Hindlimb muscle (tissue), 1 donor: ENCODE measurements at places on chromosomes 5 and 9.

- no peak for DNase-seq
Observed at GRCh38 chr9:75869236-75869635, 21.2 kb upstream of the PCSK5 start.

DNA sequence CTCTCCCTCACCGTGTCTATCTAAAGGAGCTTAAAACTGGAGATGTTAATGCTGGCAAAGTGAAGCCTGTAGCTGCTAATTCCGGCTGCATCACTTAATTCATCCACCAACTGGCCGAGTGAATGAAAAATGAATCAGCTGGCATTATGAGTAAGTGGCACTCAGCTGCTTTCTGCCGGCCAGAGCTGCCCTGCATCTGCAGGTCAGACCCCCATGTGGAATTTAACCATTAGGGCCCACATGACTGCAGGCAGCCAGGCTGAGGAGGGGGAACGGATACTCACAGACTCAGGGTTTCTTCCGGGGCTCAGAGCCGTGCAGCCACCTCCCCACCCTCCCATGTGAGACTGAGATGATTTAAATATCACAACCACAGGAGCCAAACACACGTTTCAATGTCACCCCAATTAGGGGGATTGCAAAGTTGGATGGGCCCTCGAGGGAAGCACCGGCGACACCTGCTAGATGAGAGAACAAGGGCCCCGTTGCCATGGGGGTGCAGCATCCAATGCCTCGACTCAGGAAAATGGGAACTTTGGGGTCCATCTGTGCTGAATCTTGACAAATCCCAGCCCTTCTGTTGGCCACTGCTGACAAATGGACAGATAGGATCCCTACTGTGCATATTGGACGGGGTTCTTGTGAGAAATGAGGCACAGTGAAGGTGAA lies 115.6 kb upstream of the ALDH1B1 start:
- no peak for DNase-seq

DNA sequence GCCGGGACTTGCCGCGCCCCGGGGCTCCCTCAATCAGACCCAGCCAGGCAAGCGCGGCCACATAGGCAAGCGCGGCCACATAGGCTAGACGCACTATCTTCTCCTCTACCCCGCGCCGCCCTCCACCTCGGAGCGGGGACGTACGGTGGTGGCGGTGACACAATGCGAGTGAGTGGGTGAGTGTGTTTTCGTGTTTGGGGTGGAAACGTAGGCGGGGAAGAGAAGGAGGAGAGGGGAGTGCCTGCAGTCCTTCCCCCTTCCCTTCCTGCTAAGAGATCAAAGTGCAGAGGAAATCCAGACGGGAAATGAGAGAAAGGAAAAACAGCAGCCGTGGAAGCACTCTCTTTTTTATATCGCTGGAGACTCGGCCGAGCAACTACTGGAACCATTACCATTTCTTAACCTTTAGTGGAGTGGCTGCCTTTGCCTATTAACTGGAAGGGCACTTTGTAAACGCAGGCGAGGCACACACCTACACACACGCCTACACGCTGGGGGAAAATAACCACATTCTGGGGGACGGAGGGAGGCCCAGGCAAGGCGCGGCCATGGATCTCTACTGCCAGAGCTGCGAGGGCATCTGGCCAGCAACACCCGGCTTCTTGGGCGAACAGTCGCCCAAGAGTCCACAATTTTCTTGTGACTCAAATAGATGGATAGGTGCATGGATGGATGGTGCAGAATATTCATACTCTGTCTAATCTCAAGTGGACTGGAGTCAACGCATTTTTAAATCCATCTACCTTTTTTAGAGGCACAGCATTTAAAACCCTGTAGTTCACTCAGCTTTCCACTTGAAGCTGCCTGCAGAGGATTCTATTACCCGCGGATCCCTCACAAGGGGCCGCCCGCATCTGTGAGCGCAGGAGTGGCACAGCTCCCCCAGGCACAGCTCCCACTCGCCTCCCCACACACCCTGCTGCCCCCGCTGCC lies 2.1 kb downstream of the EDIL3 start:
- peak; percentile 29 for DNase-seq

GRCh38 chr9:127838375-127839078 lies 15.9 kb downstream of the ENG start:
- DNase-seq, result no peak

GRCh38 chr5:170168797-170169196 lies 63.1 kb downstream of the FOXI1 start:
- DNase-seq, result no peak

DNA sequence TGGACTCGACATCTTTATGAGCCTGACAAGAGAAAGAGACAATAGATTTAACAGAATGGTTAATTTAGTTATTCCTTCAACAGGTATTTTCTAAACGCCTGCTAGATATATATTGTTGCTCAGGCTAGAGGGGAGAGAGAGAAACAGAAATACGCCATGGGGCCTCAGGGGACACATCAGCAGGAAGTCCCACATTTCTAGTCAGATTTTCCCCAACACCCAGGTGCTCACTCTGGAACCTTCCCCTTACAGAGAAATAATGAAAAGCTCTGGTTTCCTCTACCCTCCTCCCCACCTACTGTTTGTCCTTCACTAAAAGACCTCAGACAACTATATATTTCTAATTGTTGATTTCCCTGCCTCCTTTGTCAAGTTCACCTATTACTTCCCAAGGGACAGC lies 130.3 kb upstream of the TBC1D2 start:
- no peak for DNase-seq

DNA sequence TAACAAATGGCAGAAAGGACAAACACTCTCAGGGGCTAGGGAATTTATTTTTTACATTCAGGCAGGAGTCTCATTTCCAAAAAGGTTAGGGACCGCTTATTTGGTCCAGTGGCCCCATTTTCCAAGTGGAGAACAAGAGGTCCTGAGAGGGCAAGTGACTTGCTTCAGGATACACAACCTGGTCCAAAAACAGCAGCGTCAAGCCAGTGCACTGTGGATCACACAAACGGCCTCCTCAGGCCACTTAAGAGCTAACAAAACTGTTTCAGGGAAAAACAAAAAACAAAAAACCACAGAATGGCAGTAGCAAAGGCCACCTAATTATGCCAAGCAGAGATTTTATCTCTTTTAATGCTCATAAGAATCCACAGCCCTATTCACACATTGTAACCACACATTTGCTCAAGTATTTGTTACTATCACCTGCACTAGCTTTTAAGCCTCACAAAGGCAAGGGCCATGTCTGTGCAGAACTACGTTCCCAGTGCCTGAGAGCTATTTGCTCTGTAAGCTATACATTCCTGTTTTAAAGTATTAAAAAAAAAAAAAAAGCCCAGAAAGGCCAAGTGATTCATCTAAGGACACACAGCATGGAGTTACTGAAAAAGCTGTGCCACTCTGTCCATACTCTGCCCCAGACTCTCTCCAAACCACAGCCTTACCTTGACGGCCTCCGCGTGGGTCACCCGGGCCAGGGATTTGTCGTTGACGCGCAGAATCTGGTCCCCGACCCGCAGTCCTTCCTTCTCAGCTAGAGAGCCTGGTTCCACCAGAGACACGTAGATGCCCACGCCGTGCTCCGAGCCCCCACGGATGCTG lies 1.5 kb downstream of the WHRN start:
- no peak for DNase-seq

DNA sequence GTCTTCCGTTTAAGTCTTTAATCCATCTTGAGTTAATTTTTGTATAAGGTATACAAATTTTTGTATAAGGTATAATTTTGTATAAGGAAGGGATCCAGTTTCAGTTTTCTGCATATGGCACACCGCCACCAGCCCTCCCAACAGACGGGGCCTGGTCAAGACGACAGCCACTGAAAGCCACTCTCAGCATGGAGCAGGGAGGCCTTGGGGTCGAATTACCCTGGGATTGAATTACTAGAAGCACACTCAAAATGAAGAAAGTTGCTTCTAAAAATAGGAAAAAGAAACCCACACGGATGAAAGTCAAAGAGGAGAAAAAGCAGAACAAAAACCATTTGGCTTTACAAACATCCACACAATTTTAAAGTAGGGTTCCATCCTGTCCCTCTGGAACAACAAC lies 586.2 kb upstream of the ADAMTS16 start:
- DNase-seq, result no peak

DNA sequence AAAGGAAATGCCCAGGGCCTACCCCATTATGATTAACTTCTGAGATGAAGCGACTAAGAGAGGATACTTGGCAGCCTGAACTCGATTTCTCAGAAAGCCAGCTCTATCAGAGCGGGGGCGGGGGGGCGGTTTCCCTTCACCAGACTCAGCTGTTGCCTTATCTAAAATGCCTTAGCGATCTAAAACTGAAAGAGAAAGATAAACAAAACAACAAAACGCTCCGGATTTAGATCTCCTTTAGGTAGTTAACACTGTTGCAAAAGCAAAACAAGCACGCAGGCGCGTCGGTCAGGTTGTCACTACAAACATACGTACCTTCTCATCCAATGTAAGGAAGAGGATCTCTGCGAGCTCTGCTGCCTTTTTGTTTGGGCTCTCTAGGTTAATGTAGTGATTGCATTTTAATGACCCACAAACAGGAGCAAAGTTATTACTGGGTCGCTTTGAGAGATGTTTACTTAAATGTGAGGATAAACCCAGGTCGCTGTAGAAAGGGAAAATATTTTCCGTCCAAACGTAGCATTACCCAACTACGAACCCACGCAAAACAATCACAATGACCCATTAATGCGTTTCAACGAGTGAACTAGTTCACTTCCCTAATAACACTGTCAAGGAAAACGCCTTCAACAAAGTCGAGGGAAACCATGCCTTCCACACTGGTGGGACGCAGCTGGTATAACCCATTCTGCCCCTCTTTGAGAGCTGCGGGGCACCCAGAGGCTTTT lies 982 bp downstream of the EPB41L4A start:
- DNase-seq, result peak; percentile 15

DNA sequence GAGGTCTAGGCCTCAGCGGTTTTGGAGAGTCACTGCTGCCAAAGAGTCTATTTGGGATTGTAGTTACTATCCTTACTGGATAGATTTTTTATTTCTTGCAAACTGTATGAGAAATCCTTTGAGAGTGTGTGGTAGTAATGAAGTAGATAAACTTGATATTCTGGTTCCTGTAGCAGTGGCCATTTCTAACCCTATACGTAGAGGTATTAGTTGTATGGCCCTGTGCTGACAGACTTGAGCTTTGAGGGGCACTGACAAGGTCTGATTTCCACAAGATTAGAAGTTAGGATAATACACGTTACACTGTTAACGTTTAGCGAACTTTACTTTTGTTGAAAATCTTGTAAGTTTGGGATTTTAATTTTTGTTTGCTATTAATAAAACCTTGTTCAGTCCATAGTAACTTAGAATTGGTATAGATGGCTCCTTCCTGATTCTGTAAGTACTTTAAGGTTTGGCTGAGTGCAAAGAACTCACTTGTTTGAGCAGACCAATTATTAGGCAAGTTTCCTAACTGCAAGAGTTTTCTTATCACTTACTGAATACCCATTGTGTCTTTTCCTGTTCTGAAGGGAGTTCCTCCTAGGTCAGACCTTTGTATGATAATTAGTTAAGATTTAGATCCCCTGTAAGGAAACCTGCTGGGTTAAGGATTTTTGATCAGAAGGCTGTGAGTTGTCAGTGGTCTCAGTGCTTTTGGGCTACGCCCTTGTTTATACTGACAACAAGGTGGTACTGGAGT lies 31.4 kb downstream of the GCNT1 start:
- no peak for DNase-seq

GRCh38 chr9:37378613-37379004 lies 43.9 kb upstream of the GRHPR start:
- DNase-seq, result no peak

DNA sequence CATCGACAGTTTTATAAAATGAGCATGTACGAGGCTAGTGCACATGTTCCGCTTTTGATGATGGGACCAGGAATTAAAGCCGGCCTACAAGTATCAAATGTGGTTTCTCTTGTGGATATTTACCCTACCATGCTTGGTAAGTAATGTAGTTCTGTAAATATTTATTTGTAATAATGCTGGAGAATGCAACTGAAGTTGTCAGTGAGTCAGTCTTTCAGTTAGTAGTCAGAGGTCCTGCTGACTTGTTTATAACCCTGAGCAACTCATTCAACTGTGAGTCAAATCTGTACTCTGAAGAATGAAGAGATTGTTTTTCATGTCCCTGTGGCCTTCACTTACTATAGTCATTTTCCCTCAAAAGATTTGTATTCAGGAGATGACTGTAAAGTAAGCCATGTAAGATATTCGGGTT lies 28.4 kb upstream of the GPR150 start:
- no peak for DNase-seq

DNA sequence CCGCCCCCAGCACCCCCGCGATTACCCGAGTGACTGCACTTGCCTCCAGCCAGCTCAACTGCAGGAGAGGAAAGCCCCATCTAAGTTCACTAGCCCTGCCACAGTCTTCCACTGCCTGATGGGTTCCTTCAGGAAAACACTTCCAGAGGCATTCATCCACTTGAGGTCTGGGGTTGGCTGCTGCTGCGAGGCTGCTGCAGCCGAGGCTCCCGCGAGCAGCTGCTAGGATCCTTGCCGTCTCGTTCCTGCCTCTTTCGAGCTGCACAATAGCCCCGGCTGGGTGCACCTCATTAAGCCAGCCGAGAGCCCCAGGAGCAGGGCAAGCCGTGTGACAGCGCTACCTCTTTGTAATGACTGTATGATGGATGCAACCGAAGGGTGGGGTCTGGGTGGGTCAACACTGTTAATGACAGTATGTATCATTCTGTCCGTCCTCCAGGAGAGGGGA lies 24.2 kb upstream of the ELAVL2 start:
- DNase-seq, result peak; percentile 31

DNA sequence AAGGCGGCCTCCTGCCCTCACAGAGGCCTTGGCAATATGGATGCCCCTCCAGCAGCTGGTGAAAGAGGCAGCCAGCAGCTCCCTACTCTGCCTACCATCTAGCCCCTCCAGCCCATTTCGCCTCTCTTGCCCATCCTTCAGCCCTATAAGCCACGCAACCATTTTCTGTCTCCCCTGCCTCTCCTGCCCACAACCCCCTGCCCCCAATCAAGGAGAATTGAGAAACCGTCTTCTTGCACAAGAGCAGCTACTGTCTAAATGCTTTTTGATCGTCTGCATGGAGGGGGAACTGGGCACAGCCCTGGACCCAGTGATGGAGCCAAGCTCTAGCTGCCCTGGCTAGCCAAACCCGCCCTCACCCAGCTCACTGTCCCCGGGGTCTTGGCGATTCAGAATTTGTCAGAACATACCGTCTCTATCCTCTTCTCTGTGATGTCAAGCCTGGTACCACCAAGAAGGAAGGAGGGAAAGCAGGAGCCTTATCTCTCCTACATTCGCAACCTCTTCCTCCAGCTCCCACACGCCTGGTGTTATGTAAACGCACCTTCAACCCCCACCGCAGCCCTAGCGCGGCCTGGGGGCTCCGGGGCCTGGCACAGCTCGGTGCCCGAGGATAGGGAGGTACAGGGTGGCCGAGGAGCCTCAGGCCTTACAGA lies 1.2 kb downstream of the SPRY4 start:
- DNase-seq, result no peak

DNA sequence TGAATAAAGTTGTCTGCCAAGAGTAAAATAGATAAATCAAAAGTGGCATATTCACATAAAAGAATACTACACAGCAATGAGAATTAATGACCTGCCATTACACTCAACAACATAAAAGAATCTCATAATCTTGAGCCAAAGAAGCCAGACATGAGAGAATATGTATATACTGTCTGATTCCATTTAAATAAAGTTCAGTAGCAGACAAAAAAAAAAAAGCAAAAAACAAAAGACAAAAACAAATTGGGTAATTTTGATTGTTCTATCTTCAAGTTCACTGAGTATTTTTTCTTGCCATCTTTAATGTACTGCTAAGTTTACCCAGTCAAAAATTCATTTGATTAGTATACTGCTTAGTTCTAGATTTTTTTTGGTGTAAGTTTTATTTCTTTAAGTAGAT lies 87.9 kb upstream of the TRPC7 start:
- DNase-seq, result no peak

- no peak for DNase-seq
Observed at GRCh38 chr5:6590581-6590980, 42.3 kb downstream of the NSUN2 start.
